Left renal pelvis (tissue), 4 donors: ENCODE measurements at places on chromosomes 3 and 15. TPM values are rescaled to one million over a fixed set of nuclear protein-coding genes. Genes with fewer than 3 reads are reported as not detected.

TUSC7 gene
- polyA plus RNA-seq, result not detected

CYP11A1 gene
- polyA plus RNA-seq, result 1.1 TPM

GNAT1 gene
- polyA plus RNA-seq, result not detected

CTDSPL gene
- polyA plus RNA-seq, result 108 TPM

MYL3 gene
- polyA plus RNA-seq, result 18.6 TPM

GOLIM4 gene
- polyA plus RNA-seq, result 105 TPM

CCDC54 gene
- polyA plus RNA-seq, result not detected

COL6A5 gene
- polyA plus RNA-seq, result 0.08 TPM

GCNT3 gene
- 0.15 TPM for polyA plus RNA-seq

SERPINI1 gene
- 88.4 TPM for polyA plus RNA-seq

GOLGA8S gene
- polyA plus RNA-seq, result 1.5 TPM

MYRIP gene
- polyA plus RNA-seq, result 1.1 TPM

OIP5 gene
- 7.5 TPM for polyA plus RNA-seq

PRR20G gene
- polyA plus RNA-seq, result not detected

AGBL1 gene
- not detected for polyA plus RNA-seq

GRK7 gene
- polyA plus RNA-seq, result 0.17 TPM

PIK3CB gene
- 33.3 TPM for polyA plus RNA-seq

ACY1 gene
- 132 TPM for polyA plus RNA-seq

TAGLN3 gene
- 3.5 TPM for polyA plus RNA-seq

MYLK gene
- polyA plus RNA-seq, result 139 TPM

ZNF774 gene
- 4.6 TPM for polyA plus RNA-seq

ATP8B4 gene
- 4.0 TPM for polyA plus RNA-seq

RAB11A gene
- polyA plus RNA-seq, result 265 TPM

GOLGA6B gene
- 1.1 TPM for polyA plus RNA-seq

ZNF501 gene
- polyA plus RNA-seq, result 12.1 TPM

SQOR gene
- 22.6 TPM for polyA plus RNA-seq

SH3GL3 gene
- 9.0 TPM for polyA plus RNA-seq

C15orf40 gene
- 29.3 TPM for polyA plus RNA-seq

OSTN gene
- 11.5 TPM for polyA plus RNA-seq

RTP4 gene
- 0.79 TPM for polyA plus RNA-seq

CLCN2 gene
- 10.7 TPM for polyA plus RNA-seq

TPRG1 gene
- 1.3 TPM for polyA plus RNA-seq

ZMYND10 gene
- 3.1 TPM for polyA plus RNA-seq

BCL2A1 gene
- polyA plus RNA-seq, result 0.21 TPM

SAMMSON gene
- not detected for polyA plus RNA-seq

EPM2AIP1 gene
- polyA plus RNA-seq, result 48.9 TPM

EPHB3 gene
- polyA plus RNA-seq, result 34.2 TPM

MAGEL2 gene
- polyA plus RNA-seq, result 5.0 TPM

NR1I2 gene
- polyA plus RNA-seq, result 0.60 TPM

GHRL gene
- 1.5 TPM for polyA plus RNA-seq

HESX1 gene
- 3.4 TPM for polyA plus RNA-seq

TMEM44 gene
- 22.6 TPM for polyA plus RNA-seq

LRRC34 gene
- 16.7 TPM for polyA plus RNA-seq

EAF2 gene
- polyA plus RNA-seq, result 7.4 TPM
